Activated CD8-positive, alpha-beta T cell treated with anti-CD3 and anti-CD28 coated beads for 36 hours (primary cell): ENCODE measurements at places on chromosomes 4 and X. TPM values are rescaled to one million over a fixed set of nuclear protein-coding genes. Genes with fewer than 3 reads are reported as not detected.

Gene CPEB2
- total RNA-seq: 4.1 TPM

DNA sequence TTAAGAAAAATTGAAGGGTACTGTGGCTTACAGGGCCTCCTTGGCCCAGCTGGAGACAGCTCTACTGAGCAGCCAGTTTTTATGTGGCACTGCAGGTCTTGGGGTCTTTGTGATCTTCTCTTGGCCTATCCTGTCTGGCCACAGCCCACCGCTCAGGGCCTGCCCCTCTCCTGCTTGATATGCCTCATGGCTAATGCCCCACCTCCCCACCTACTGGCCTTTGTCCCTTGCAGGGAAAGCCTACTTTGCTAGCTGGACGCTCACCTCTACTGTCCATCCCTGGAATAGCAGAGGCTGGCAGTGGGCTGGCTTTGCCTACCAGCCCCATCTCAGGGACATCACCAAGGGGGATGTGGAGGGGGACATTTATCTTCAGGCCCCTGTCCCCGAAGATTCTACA lies 134.1 kb downstream of the PJA1 start:
- H3K36me3 ChIP-seq: no peaks in the 10 kb centered on the region
- H3K4me1 ChIP-seq: no peaks in the 10 kb centered on the region
- DNase-seq: no peak
- no peaks in the 10 kb centered on the region for H3K27me3 ChIP-seq
- H3K4me3 ChIP-seq: no peak overlapping the region

- H3K27me3 ChIP-seq: no peaks in the 10 kb centered on the region
- H3K36me3 ChIP-seq: no peaks in the 10 kb centered on the region
- peaks cover 24% of the 10 kb centered on the region for H3K4me1 ChIP-seq
- H3K27ac ChIP-seq: no peak overlapping the region
- H3K4me3 ChIP-seq: no peak overlapping the region
Observed at GRCh38 chrX:150544835-150545770, 23.3 kb upstream of the MTM1 start.

GRCh38 chrX:119654112-119654531 lies 38.8 kb downstream of the SEPTIN6 start:
- H3K27ac ChIP-seq: peak overlapping the region; percentile 85
- peaks cover 50% of the 10 kb centered on the region for H3K36me3 ChIP-seq
- no peaks in the 10 kb centered on the region for H3K27me3 ChIP-seq
- no peak for DNase-seq
- peaks cover 40% of the 10 kb centered on the region for H3K4me1 ChIP-seq

Gene PHKA1
- total RNA-seq: 6.9 TPM

DNA sequence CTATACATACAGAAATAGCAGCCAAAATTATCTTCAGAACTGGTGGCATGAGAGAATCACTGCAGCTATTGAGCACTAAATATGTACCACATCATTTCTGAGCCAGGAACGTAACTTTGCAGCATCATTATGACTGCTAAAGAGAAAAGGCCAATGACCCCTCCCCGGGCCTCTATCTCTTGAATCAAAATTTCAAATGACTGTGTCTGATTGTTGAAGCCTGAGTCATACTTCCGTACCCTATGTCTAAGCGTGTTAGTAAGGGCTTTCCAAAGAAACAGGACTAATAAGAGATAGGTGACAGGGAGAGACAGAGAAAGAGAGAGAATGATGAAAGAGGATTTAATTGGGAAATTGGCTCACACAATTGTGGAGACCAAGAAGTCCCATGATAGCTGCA lies 445.5 kb upstream of the SPANXN1 start:
- no peak overlapping the region for H3K27ac ChIP-seq
- no peak for DNase-seq
- H3K4me1 ChIP-seq: no peaks in the 10 kb centered on the region
- H3K36me3 ChIP-seq: no peaks in the 10 kb centered on the region

Gene BEX1
- 0.56 TPM for total RNA-seq

DNA sequence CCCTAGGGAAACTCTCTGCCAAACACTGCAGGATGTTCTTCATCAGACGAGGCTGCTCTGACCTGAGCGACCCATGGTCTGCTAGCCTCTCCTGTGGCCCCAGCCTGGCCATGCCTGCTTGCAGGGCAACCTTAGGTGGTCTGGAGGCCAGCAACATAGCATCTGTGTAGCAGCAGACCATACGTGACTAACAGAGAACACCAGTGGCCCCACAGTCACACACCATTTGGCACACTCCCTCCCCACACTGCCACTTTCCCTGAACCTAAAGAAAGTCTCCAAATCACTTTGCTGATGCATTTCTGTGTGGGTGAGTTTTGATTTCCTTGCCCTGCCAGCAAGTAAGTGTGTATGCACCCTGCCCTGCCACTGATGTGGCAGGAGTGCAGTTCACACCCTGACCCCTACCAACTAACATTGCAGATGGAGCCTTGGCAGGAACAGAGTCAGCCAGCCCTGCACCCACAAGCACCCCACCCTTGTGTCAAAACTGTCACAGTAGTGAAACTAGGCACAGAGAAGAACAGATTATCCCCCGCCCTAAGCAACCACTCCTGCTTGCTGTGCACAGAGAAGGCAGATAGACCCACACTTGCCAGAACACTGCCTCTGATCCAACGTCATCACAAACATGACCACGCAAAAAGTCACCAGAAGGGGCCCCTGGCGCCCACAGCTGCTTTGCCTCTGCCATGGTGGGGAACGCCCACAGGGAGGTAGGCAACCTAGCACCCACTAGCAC lies 249.1 kb downstream of the SPIN4 start:
- H3K4me1 ChIP-seq: no peaks in the 10 kb centered on the region
- no peak for DNase-seq
- H3K4me3 ChIP-seq: no peak overlapping the region
- H3K27ac ChIP-seq: no peak overlapping the region

GRCh38 chrX:150902434-150903109 lies 4.1 kb upstream of the CD99L2 start:
- no peaks in the 10 kb centered on the region for H3K27me3 ChIP-seq
- no peak for DNase-seq
- no peak overlapping the region for H3K27ac ChIP-seq
- no peaks in the 10 kb centered on the region for H3K4me1 ChIP-seq

DNA sequence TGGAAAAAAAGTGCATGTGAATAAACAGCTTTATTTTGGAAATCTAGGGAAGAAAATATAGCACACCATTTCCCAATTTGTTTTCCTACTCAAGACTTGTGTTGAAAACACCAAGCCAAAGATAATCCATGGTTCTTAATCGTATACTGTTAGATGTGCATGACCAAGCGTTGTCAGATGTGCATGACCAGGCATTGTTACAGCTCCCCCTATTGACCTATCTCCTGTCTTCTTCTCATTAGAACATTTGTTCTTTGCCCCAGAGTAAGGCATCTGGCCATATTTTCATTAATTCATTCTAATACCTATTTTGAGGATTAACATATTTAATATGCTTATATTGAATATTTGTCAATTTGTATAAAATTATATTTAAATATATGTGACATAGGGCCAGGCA lies 14.4 kb upstream of the VCX start:
- H3K27me3 ChIP-seq: no peaks in the 10 kb centered on the region
- DNase-seq: no peak
- H3K4me1 ChIP-seq: no peaks in the 10 kb centered on the region
- H3K4me3 ChIP-seq: no peak overlapping the region

DNA sequence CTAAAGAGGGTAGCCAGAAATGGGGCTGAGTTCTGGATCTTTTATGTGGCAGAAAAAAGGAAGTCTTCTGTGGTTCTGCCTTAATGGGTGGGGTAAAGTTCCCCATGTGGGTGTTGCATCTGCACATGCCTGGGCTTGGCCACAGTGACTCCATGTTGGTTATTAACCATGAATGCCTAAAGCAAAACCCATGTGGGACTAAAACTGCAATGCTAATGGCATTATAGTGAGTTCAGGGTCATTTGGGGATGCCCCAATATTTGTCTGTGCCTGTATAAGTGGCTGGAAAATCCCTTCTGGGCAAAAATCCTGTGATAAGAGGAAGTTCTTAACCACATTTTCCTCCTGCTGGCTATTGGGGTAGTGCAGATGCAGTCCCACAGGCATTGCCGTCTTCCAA lies 857.4 kb downstream of the FAT4 start:
- H3K4me1 ChIP-seq: no peaks in the 10 kb centered on the region
- H3K27me3 ChIP-seq: no peaks in the 10 kb centered on the region
- H3K4me3 ChIP-seq: no peak overlapping the region
- DNase-seq: no peak
- H3K36me3 ChIP-seq: no peaks in the 10 kb centered on the region

Gene TAF7L
- total RNA-seq: not detected

DNA sequence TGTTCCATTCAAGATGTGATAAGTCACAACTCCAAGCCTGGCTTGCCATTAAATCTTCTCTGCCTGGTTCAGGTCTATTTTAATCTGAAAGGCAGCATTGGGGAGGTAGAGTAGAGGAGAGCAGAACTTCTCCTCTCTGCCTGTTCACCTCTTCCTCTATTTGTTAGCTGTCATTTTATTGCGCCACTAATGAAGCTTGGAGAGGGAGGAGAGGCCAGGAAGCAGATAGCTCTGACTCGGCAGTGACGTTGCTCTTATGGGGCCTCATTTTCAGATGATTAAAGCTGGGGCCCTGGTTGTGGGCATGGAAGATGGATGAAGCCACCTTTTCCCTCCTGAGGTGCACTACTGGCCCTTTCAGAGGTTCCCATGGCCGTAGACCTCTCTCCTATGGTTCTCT lies 207.3 kb downstream of the MID1IP1 start:
- no peak overlapping the region for H3K4me3 ChIP-seq
- H3K4me1 ChIP-seq: no peaks in the 10 kb centered on the region
- no peak for DNase-seq
- H3K27me3 ChIP-seq: no peaks in the 10 kb centered on the region
- H3K36me3 ChIP-seq: no peaks in the 10 kb centered on the region
- no peak overlapping the region for H3K27ac ChIP-seq

GRCh38 chr4:88606832-88607231 lies 14.6 kb downstream of the HERC3 start:
- no peaks in the 10 kb centered on the region for H3K27me3 ChIP-seq
- DNase-seq: no peak
- no peak overlapping the region for H3K4me3 ChIP-seq
- H3K27ac ChIP-seq: no peak overlapping the region
- peaks cover 64% of the 10 kb centered on the region for H3K4me1 ChIP-seq

Gene ETNPPL
- not detected for total RNA-seq

Gene BRS3
- not detected for total RNA-seq

- no peaks in the 10 kb centered on the region for H3K27me3 ChIP-seq
- H3K36me3 ChIP-seq: peaks cover 23% of the 10 kb centered on the region
- DNase-seq: no peak
- H3K4me1 ChIP-seq: peaks cover 49% of the 10 kb centered on the region
- no peak overlapping the region for H3K27ac ChIP-seq
Observed at GRCh38 chr4:113701169-113701568, 60.4 kb downstream of the CAMK2D start.

Gene TREX2
- 0.78 TPM for total RNA-seq
